ENCODE measurements at places on chromosomes 7 and 10.
A peak's percentile ranks its signal among the peaks of the same experiment; 100 is the strongest.

GRCh38 chr7:152158801-152159587, 133.5 kb downstream of the GALNT11 start:
- H3K27ac ChIP-seq, result no peak overlapping the region
- no peaks in the 10 kb centered on the region for H3K4me1 ChIP-seq
- H3K36me3 ChIP-seq, result peaks cover 43% of the 10 kb centered on the region

GRCh38 chr7:35605760-35606159, 89.2 kb downstream of the HERPUD2 start:
- no peaks in the 10 kb centered on the region for H3K36me3 ChIP-seq
- no peak overlapping the region for H3K27ac ChIP-seq
- H3K27me3 ChIP-seq, result no peaks in the 10 kb centered on the region

GRCh38 chr10:77741746-77742145, 104.1 kb upstream of the KCNMA1 start:
- H3K4me3 ChIP-seq, result no peak overlapping the region
- H3K27ac ChIP-seq, result no peak overlapping the region
- DNase-seq, result no peak
- H3K27me3 ChIP-seq, result no peaks in the 10 kb centered on the region
- no peaks in the 10 kb centered on the region for H3K4me1 ChIP-seq

DNA sequence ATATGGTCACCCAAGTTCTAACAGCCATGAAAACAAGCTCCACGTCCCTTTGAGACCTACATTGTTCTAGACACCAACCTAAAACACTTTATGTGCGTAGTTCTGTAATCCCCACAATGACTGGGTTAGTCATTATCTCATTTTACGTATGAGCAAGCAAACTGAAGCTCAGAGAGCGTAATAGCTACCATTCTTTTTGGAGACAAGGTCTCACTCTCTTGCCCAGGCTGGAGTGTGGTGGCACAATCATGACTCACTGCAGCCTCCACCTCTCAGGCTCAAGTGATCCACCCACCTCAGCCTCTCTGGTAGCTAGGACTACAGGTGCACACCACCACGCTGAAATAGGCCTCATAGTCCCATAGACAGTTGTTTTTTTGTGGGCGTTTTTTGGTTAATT, 10.5 kb downstream of the DAGLB start:
- peaks cover 21% of the 10 kb centered on the region for H3K4me1 ChIP-seq
- H3K27me3 ChIP-seq, result no peaks in the 10 kb centered on the region
- no peak for DNase-seq
- peaks cover 4% of the 10 kb centered on the region for H3K36me3 ChIP-seq
- no peak overlapping the region for H3K27ac ChIP-seq
- no peak overlapping the region for H3K4me3 ChIP-seq

DNA sequence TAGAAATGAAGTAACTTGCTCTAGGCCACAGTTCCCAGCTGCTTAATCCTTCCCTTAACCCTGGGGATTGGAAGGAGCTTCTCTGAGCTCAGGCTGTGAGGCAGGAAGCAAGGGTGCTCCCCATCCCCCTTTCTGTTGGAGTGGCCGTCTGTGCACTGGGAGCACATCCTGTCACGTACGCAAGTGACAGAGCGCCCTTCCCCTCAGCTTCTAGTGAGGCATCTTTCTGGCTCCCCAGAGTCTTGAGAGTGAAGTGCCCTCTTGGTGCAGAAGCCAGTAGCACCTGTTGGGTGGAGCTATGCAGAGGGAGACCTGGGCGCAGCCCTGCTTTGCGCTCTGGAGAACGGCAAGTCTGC, 47.8 kb downstream of the SHH start:
- DNase-seq, result no peak
- H3K27ac ChIP-seq, result peak overlapping the region; percentile 55
- H3K4me1 ChIP-seq, result peaks cover 24% of the 10 kb centered on the region
- H3K27me3 ChIP-seq, result no peaks in the 10 kb centered on the region
- peak overlapping the region; percentile 3 for H3K4me3 ChIP-seq
- peaks cover 35% of the 10 kb centered on the region for H3K36me3 ChIP-seq

DNA sequence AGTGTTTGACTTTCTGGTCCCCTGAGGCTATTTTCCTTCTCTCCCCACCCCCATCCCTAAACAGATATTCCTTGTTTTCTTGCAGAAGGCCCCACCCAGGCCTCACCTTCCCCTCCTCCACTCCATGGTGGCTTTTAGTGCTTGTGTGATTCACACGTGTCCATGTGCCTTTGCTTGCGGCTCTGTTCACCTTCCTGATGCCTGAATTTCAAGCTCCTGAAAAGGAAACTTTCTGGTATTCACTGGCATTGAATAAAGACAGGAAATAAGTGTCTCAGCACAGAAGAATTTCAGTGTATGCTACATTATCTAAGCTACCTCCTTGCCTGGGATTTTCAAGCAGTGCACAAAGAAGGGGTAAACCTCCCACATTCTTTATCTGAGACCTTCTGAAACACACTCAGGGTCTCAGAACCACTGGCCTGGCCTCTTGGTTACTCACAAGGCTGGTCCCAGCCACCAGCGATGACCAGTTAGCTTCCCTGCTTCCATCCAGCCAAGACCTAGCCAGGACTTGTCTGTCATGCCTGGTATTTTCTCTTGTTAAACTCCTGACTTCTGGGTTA, 17.2 kb upstream of the UBE2H start:
- H3K4me1 ChIP-seq, result no peaks in the 10 kb centered on the region
- DNase-seq, result no peak
- H3K27ac ChIP-seq, result no peak overlapping the region
- H3K4me3 ChIP-seq, result no peak overlapping the region

- no peaks in the 10 kb centered on the region for H3K36me3 ChIP-seq
- no peak overlapping the region for H3K27ac ChIP-seq
- DNase-seq, result no peak
- no peak overlapping the region for H3K4me3 ChIP-seq
- no peaks in the 10 kb centered on the region for H3K27me3 ChIP-seq
Measured at GRCh38 chr10:606762-607544, 82.5 kb downstream of the DIP2C start.

GRCh38 chr7:41696323-41696916, 6.5 kb downstream of the INHBA start:
- H3K4me1 ChIP-seq, result no peaks in the 10 kb centered on the region
- DNase-seq, result no peak
- H3K4me3 ChIP-seq, result no peak overlapping the region
- H3K27ac ChIP-seq, result no peak overlapping the region

DNA sequence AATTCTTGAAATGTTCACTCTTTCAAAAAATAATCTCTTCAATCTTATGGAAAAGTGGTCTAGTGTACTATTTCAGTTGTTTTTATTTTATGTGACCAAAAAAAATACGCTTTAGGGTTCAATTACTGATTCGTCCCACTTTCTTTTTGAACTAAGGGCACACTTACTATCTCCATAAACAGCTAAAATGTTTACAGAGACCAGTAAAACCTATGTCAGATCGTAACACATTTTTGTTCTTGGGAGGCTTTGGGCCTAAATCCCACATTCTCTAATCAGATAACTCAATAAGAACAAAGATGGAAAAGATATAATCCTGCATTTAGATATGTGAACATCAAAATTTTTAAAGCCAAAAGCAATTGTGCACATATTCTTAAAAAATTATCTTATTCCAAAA, 29.8 kb upstream of the EPC1 start:
- H3K27me3 ChIP-seq, result no peaks in the 10 kb centered on the region
- H3K27ac ChIP-seq, result peak overlapping the region; percentile 88
- H3K4me3 ChIP-seq, result peak overlapping the region; percentile 86
- DNase-seq, result no peak
- no peaks in the 10 kb centered on the region for H3K36me3 ChIP-seq
